Stimulated activated CD4-positive, alpha-beta T cell treated with anti-CD3 and anti-CD28 coated beads, TNF-alpha, amount 100 ng/mL, for 24 hours (primary cell): ENCODE measurements at places on chromosomes 2 and 18.

DNA sequence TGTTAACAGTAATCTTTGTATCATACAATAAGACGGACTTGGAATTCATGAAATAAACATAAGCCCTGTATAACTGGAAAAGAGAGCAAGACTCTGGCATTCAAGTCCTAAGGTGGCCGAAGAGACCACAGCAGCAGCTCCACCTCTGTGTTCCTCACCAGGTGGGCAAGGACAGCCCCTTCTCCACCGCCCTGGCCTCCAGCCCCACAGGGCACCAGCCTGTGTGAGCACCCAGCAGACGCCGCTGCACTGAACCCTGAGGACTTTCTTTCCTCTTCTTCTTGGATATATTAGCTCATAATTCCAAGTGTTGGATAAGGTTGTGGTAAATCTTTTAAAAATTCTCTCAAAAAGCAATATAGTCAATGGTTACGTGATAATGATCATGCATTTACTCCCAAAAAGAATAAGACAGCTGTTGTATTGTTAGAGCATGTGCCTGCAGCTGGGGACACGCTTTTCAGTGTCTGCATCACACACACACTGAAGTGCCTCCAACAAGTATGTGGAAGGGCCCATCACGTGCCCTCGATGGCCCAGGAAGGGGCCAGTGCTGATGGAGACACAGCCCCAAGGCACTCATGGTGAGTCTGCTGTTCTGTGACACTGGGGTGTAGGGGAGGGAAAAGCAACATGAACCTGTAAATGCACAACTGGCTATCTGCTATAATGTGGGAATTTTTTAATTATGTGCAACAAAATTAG, 26.8 kb downstream of the FAM178B start:
- no peak for DNase-seq

DNA sequence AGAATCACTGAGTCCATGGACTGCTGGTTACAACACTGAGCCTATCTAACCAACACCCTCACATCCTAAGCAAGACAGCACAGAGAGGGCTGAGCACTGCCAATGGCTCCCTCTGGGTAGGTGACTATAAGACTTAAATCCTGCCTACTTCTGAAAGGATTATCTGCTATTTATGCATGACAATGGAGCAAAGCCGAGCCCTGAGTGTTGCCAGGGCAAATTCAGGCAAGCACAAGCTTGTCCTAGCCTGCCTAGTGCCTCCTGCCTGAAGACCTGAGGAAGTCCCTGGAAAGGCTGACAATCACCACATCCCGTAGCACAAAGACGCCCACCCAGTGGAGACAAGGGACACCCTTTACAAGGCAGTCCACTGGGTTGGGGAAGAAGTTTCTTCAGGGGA, 129.7 kb downstream of the OSR1 start:
- no peak for DNase-seq

DNA sequence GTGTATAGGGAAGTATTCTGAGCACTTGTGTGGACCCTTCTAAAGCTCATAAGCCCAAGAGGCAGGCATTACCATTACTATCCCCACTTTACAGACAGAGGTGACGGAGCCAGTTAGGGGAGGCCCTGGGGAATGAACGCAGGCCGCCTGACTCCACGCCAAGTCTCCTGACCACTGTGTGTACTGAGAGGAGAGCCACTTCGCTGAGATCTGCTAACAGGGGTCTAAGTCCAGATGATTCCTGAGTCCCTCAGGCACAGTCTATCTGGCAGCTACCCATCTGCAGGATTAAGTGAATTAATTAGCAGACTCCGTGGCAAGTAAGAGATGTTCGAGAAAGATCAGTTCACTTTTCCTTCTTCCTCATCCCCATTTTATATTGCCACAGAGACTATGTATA, 13.7 kb downstream of the CYB5A start:
- no peak for DNase-seq

- no peak for DNase-seq
Observed at GRCh38 chr2:34316788-34317187, 717.7 kb upstream of the FAM98A start.

DNA sequence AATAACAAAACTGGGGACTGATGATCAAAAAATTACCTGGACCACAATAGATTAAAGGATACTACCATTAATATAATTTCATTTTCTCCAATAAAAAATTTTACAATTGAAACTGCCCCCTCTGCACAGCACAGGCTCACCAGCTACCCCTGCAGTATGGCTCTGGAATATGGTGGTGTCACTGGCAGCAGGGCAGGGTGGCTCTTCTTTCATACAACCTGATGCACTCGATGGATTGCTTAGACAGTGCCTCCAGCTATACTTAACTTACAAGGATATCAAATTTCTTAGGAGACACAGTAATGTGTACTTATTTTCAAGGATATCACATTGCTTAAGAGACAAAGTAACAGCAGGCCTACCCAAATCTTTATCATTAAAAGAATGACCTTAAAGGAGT, 124.0 kb downstream of the PRELID3A start:
- no peak for DNase-seq

DNA sequence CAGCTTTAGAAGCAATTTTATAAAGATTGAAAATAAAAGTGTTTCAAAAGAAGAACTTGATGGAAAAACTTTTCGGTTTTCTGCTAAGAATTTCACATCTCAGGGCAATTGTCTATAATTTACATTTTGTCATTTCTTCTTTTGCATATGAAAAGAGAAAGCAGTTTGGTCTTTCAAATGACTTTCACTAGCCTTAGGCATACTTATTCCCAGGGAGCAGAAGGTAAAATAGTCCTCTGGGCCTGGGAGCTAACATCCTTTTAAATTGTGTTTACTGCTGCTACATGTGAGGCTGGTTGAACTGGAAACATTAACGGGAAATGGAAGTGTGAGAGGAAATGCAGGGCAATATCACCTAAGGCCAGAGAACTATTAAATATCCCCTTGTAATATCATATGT, 37.1 kb downstream of the MYO3B start:
- no peak for DNase-seq

GRCh38 chr18:55324166-55324565, 263.8 kb downstream of the TCF4 start:
- DNase-seq, result no peak

DNA sequence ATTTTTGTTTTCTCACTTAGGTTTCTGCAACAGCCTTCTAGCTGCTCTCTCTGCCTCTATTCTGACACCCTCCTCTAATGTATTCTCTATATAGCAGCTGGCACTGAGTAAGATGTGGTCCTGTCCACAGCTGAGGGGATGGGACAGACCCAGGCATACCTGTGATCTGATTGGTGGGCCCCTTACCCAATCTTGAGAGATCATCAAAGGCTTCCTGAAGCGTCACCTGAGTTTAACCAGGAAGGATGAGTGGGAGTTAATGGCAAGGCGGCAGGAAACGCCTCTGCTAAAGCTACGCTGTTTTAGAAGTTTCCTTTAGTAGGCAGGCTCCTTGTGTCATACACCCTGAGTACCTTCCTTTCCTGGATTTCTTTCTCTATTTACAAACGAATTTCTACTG, 5.7 kb upstream of the TET3 start:
- DNase-seq, result no peak

GRCh38 chr2:178256382-178257042, 62.2 kb downstream of the OSBPL6 start:
- DNase-seq, result no peak

- DNase-seq, result no peak
Observed at GRCh38 chr2:214881647-214882202, 72.2 kb upstream of the BARD1 start.

GRCh38 chr18:72419914-72420313, 124.2 kb downstream of the CBLN2 start:
- no peak for DNase-seq

DNA sequence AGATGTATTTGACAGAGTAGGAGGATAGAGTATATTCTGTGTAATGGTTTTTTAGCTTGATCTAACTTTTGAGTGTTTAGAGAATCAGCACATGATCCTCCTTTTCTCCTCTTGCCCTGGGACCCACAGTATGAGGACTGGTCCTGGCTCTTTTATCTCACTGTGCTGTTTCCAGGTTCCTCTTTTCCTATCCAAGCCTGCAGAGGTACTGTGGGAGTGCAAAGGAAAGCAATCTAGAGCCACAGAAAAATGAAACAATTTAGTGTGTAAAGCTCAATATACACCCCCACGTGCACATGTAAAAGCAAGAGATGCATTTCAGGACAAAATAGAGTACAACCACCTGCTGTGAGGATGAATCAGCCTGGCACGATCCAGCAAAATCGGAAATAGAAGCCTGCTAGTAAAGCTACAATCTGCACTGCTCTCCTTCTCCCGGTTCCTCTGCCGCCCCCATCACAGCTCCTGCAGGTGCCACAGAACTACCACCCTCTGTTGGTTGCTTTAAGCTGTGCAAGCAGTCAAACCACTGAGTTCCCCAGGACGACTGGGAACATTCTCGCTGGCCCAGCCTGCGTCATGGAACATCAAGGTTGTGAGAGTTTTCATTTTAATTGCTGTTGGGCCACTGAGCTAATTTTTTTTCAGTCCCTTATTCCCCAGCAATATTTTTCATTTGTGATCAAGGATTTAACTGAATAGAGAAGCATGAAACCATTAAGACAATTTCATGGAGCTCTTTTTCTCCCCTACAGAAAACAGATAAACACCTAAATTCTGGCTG, 47.8 kb upstream of the MAPRE3 start:
- DNase-seq, result no peak

DNA sequence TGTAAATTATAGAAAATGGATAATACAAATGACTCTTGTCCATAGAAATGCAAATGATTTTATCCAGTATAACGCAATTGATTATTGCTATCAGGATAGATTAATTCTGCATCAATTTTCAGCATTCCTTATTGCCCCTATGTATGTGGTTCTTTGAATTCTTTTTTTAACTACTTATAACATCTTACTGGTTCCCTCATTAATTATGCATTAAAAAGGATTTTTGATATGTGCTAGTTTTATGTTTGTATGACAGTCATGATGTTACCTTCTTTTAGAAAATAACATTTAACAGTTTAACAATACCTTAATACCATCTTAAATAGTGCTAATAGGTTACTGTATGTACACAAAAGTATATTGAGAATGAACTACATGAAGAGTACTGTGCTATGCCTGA, 20.0 kb upstream of the LNPK start:
- no peak for DNase-seq

- DNase-seq, result no peak
Observed at GRCh38 chr18:48813833-48814489, 136.8 kb downstream of the SMAD7 start.

DNA sequence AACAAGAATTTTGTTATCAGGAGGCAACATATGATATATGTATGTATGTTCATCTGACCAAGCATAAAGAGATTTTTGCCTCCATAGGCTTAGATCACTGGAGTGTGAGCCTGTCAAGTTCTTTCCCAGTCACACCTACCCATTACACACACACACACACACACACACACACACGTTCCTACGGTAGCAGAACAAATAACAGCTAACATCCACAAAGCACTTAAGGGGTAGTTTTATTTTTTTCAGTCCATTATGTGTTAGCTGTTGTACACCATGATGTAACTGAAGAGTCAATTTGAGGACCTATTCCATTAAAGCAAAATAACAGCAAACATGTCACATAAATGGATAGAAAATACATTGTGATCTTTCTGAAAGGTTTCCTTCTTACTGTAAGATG, 39.5 kb downstream of the UGP2 start:
- no peak for DNase-seq

DNA sequence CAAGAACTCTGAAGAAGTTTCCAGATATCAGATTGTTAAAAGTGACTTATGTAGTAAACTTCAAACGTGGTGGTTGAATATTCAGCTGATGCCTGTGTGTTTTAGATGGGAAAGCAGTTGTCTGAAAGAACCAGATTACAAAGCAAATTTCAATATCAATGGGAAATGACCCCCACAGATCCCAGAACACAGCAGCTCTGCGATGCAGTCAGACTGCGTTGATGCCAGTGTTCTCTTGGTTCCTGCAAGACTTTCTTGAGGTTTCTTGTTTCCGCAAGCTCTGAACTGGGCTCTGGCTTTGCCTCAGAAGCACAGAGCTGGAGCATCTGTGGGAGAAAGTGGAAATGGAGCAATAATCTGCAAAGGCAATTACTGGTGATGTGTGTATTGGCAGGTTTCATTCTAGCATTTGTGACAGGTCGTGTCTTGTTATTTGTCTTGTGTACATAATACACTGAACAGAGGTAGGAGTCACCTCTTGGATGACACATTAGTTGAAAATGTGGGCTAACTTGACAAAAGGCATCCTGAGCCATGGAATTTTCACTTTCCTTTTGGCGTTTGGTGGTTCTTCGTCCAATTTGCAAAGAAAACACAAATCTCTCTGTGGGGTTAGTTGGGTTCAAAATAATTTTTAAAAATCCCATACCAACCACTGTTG, 10.8 kb upstream of the LYPD6B start:
- DNase-seq, result no peak

- DNase-seq, result no peak
Observed at GRCh38 chr18:35049111-35050027, 8.2 kb downstream of the MAPRE2 start.

DNA sequence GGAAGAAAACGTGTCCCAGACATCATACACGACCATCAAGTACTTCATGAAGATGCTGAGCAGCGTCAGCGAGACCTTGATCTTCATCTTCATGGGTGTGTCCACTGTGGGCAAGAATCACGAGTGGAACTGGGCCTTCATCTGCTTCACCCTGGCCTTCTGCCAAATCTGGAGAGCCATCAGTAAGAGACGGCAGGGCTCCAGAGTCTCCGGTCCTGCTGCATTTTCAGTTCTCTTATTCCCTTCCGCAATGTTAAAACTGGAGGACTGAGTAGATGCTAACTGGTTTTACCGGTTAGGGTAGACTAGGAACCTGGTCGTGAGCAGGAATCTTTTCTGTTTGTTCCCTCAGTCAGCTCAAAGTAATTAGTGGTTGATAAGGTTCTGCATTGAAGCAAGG, 32.3 kb downstream of the SLC9A4 start:
- no peak for DNase-seq

DNA sequence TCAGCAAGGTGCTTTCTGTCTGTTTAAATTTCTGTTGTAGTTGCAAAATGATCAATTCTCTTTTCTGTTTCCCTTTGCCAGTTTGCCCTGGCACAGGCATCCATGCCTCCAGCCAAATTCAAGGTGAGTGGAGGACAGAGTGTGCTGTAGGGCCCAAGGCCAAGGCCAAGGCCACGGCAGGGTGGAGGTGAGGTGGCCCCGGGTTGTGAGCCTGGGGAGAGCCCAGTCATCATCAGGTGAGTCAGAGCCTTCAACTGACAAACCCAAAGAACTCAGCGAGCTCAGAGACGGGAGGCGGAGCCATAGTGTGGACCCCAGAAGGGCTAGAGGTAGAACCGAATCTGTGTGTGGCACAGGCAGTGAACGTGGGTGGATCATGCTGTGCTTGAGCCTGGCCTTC, 55.7 kb downstream of the BCL2L11 start:
- no peak for DNase-seq

DNA sequence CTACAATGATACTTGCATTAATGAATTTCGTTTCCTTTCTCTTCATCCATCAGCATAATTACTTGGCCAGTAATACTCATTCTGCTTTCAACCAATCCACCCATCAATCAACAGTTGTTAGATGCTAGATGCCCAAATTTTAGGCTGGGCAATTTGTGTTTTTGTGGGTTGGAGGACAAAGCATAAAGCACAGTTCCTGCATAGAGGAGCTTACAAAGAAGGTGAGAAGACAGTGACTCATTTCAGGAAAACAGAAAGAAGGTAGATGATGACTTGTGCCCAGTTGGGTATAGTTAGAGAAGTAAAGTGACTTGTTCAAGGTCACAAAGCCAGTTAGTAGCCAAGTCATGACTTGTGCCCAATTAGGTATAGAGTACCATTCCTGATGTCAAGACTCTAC, 1186.8 kb upstream of the CELF4 start:
- DNase-seq, result no peak

GRCh38 chr2:239824046-239824694, 201.0 kb downstream of the NDUFA10 start:
- DNase-seq, result no peak

GRCh38 chr2:41859615-41860514, 188.0 kb upstream of the PKDCC start:
- DNase-seq, result no peak
